ENCODE measurements at places on chromosomes 1 and 21.

DNA sequence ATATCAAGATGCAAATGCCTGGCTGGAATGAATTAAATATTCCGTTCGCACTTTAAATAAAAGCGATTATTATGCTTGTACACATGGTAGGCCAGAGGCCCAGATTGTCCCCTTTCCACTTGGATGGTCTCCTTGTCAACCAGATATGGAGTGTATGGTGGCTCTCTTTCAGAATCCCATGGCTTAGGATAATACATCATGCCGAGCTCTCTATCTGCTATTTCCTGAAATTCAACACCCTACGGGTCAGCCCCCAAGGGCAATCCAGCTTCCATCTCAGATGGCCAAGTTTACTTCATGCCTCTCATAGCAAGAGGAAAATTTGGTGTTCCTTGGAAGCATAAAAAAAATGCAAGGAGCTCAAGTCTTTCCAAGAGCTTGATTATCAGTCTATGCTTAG is 25.4 kb upstream of the FMO1 start:
- no peak for DNase-seq

- DNase-seq, result no peak
Observed at GRCh38 chr1:155083865-155084721, 5.5 kb downstream of the EFNA3 start.

DNA sequence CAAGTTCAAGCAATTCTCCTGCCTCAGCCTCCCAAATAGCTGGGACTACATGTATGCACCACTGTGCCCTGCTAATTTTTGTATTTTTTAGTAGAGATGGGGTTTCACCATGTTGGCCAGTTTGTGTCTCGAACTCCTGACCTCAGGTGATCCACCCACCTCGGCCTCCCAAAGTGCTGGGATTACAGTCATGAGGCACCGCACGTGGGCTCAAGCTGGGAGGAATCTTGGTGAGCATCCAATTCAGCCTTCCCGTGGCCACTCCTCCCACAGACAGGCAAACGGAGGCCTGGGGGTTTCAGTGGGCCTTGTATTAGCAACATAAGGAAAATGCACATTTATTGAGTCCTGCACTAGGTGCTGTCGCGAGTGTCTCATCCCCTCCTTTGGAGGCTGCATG is 24.5 kb upstream of the VWA5B1 start:
- no peak for DNase-seq

- no peak for DNase-seq
Observed at GRCh38 chr1:93177991-93178390, 2.2 kb downstream of the TMED5 start.

DNA sequence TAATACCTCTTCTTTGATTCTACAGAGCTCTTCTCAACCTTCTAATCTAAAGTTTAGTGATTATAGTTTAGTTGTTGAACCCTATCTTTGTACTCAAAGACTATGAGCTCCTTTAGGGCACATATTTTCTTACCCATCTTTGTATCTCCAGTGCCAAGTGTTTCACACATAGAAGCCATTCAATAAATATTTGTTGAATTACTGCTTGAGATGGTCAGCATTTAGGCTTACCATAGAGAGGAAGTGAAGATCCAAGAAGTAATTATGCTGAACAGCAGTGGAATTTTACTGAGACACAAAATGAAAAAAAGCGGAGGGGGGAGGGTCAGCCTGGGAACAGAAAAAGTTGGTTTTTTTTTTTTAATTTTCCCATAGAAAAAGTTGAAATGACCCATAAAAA is 21.9 kb downstream of the PIK3R3 start:
- DNase-seq, result no peak

DNA sequence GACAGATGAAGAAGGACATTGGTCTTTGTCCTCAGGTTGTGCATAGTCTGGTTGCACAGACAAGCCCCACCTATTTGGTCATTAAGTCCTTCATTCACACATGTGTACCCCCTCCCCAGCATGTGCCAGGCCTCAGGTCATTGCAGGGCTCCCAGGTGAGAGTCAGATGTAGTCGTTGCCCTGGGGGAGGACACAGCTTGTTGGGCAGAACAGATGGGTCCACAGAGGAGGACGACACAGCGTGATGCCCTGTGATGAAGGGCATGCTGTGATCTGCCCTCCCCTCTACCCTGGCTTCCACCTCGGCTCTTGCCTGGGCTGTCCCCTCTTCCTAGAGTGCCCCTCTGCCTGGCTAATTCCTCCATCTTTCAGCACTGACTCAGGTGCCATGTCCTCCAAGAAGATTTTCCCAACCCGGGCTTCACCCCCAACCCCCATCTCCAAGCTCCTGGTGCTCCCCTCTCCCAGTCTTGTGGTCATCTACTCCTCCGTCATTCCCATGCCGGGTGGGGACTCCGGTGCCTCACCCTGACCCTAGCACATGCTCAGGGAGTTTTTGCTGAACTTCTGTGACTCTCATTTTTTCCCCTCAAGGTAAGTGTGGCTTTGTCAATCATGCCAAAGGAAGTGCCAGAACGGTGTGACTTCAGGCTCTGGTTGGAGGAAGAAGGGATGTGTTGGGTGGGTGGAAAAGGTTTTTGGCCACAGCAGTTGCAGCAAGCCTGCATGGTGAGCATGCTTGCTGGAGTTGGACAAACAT is 220.5 kb downstream of the FOXD2 start:
- DNase-seq, result no peak

- DNase-seq, result no peak
Observed at GRCh38 chr1:94865360-94865759, 45.2 kb downstream of the SLC44A3 start.

- no peak for DNase-seq
Observed at GRCh38 chr1:200432586-200432985, 22.8 kb upstream of the ZNF281 start.

GRCh38 chr1:1353389-1354151 is 4.4 kb upstream of the DVL1 start:
- DNase-seq, result no peak

GRCh38 chr1:223083831-223084230 is 59.2 kb downstream of the TLR5 start:
- DNase-seq, result no peak

DNA sequence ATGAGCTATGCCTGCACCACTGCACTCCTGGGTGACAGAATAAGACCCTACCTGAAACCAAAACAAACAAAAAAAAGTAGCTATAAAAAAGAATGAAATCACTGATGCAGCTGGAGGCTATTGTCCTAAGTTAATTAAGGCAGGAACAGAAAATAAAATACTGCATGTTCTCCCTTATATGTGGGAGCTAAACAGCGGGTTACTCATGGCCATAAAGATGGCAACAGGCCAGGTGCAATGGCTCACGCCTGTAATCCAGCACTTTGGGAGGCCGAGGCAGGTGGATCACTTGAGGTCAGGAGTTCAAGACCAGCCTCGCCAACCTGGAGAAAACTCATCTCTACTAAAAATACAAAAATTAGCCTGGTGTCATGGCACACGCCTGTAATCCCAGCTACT is 152.7 kb downstream of the PIK3R3 start:
- no peak for DNase-seq

DNA sequence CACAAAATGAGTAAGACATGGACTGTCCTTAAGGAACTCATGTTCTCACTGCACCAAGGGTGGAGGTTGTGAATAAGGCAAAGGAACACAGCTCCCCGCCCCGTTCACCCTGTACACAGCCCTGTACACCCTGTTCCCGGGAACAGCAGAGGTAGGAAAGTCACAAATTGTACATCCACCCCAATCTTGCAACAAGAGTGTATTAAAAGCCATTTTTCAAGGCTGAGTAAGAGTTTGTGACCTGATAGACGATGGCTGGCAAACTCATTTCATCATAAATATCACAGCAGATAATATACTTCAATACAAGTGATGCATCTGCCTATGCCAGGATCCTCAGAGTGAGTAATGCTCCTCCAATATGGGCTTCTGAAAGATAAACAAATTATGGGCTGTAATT is 52.5 kb upstream of the CAMK1G start:
- DNase-seq, result no peak

DNA sequence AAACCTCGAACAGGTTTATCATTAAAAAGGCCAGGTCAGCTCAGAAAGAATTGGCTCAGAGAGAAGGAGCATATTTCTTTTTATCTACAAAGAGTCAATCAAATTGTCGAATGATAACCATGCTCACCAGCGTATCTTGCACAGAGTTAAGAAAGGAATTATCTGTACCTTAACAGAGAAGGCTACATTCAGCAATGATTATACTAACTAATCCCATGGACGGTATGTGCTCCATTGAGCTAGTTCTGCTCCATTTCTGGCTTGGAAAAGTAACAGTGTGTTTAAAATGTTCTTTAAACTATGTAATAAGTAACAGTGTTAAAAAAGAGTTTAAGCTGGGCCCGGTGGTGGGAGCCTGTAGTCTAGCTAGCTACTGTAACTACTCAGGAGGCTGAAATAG is 4.2 kb downstream of the UBR4 start:
- no peak for DNase-seq

DNA sequence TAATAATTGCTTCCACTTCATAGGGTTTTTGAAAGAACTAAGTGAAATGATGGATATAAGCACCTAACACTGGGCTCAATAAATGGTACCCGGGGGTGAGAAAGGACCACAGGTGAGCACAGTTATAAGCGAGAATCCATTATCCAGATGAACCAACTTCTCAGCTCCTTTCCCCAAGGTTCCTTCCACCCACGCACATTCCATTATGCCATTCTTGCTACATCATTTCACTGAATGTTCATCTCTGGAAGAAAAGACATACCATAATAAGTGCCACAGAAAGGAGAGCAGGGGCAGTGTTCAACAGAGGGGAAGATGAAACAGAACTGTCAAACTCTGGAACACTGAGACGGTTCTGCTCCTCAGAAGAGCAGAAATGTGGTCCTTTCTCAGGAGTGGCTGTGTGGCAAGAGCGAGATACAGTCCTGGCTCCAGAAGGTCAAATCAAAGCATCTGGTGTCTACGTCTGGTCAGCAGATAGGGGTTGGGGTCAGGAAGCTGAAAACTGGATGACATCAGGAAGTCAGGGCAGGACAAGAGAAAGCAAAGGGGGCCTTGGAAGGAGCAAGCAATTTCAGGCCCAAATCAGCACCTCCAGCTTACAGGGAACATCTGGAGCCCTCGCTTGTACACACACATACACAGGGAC is 255.4 kb upstream of the TMEM51 start:
- DNase-seq, result no peak
